Ovary (tissue), 10 donors: ENCODE measurements at places on chromosomes 3 and 15. TPM values are rescaled to one million over a fixed set of nuclear protein-coding genes. Genes with fewer than 3 reads are reported as not detected.

MINAR1 gene
- 0.23 TPM for total RNA-seq

KCNMB2 gene
- total RNA-seq: 6.2 TPM

GRCh38 chr15:100722551-100723314 is 120.3 kb downstream of the ASB7 start:
- no peak for DNase-seq
- no peaks in the 10 kb centered on the region for H3K36me3 ChIP-seq
- H3K27me3 ChIP-seq: no peaks in the 10 kb centered on the region
- no peak overlapping the region for H3K4me3 ChIP-seq

- no peaks in the 10 kb centered on the region for H3K36me3 ChIP-seq
- H3K27me3 ChIP-seq: no peaks in the 10 kb centered on the region
- H3K4me1 ChIP-seq: no peaks in the 10 kb centered on the region
- no peak overlapping the region for H3K4me3 ChIP-seq
- H3K27ac ChIP-seq: no peak overlapping the region
Observed at GRCh38 chr3:190911382-190911781, 48.9 kb upstream of the GMNC start.

DNA sequence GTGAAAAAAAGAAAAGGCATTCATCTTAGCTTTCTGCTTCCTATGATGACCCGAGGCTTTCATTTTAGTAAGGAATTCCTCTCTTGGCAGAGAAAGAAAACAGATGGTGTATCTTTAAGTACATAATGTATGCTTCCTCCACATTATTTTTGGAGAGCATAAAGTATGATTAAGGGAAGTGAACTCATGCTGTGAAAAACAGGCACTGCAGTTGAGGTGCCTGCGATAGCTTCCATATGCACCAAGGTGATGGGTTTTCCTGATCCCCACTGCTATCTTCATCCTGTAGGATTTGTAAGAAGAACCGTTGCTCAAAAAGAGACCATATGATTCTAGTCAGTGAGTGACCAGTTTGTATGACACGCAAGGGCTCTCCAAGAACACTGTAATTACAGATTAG is 411.5 kb upstream of the MCTP2 start:
- no peaks in the 10 kb centered on the region for H3K36me3 ChIP-seq
- no peak overlapping the region for H3K4me3 ChIP-seq
- H3K4me1 ChIP-seq: no peaks in the 10 kb centered on the region
- no peaks in the 10 kb centered on the region for H3K27me3 ChIP-seq

GRCh38 chr15:59590027-59590426 is 21.6 kb upstream of the GCNT3 start:
- no peak overlapping the region for H3K4me3 ChIP-seq
- H3K27me3 ChIP-seq: no peaks in the 10 kb centered on the region
- peaks cover under 1% of the 10 kb centered on the region for H3K4me1 ChIP-seq
- no peaks in the 10 kb centered on the region for H3K36me3 ChIP-seq

SLC24A5 gene
- total RNA-seq: not detected

CCRL2 gene
- 0.72 TPM for total RNA-seq

CFAP20DC gene
- total RNA-seq: 0.24 TPM

CD200 gene
- 17.0 TPM for total RNA-seq

ZNF280D gene
- 66.0 TPM for total RNA-seq

DNA sequence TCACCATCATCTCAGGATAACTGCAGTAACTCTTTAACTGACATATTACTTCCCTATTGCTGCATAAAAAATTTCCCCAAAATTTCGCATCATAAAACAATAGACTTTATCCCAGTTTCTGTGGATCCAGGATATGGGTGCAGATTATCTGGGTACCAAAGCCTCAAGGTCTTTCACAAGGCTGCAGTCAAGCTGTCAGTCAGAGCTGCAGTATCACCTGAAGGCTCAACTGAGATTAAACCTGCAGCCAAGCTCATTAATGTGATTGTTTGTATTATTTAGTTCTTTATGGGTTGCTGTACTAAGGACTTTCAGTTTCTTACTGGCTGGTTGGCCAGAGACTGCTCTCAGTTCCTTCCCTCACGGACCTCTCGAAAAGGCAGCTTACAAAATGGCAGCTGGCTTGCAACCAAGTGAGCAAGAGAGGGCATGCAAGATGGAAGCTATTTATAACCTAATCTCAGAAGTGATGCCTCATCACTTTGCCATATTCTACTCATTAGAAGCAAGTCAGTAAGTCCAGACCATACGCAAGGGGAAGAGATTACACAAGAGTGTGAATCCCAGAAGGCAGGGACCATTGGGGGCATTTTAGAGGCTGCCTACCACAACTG is 54.9 kb downstream of the DCUN1D1 start:
- no peak overlapping the region for H3K4me3 ChIP-seq
- no peaks in the 10 kb centered on the region for H3K4me1 ChIP-seq
- no peaks in the 10 kb centered on the region for H3K27me3 ChIP-seq
- no peaks in the 10 kb centered on the region for H3K36me3 ChIP-seq

DNA sequence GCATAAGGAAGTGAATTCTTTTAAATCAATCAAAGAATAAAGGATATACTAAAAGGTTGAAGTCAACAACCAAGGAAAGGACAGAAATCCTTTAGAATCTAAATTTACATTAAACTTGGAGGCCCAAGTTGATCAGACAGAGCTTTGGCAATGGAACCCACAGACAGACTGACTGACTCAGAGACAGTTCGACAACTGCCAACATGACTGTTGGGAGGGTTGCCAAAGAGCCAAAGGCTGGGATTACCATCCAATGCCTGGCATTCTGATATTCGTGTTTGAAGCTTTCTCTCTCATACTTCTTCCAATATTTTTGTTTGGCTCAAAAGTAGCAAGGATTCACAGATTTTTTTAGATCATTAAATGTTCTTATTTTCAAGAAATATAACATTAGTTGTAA is 406.1 kb downstream of the PLCL2 start:
- H3K4me1 ChIP-seq: no peaks in the 10 kb centered on the region
- no peak overlapping the region for H3K4me3 ChIP-seq
- no peaks in the 10 kb centered on the region for H3K36me3 ChIP-seq
- no peak for DNase-seq

GRCh38 chr3:185199206-185199605 is 46.3 kb upstream of the C3orf70 start:
- no peak overlapping the region for H3K27ac ChIP-seq
- H3K27me3 ChIP-seq: no peaks in the 10 kb centered on the region
- DNase-seq: no peak
- H3K4me3 ChIP-seq: no peak overlapping the region
- no peaks in the 10 kb centered on the region for H3K4me1 ChIP-seq

DNA sequence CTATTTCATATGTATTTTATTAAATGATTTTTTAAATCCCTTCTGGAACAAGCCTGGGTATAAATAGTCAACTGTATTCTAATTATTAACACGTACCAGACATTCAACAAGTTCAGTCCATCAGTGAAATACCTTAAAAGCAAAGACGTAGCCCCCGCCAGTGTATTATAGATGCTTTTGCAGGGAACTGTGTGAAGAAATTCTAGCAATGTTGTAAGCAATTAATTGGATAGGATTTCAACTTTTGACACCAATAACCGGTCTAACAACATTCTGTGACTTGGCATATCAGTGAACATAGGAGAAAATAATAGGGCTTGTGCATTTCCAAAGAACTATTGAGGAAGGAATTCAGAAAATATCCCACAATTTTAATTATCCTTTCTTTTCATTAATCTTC is 67.2 kb upstream of the TGFBR2 start:
- no peak for DNase-seq
- H3K27me3 ChIP-seq: no peaks in the 10 kb centered on the region
- H3K27ac ChIP-seq: no peak overlapping the region
- no peaks in the 10 kb centered on the region for H3K36me3 ChIP-seq
- no peak overlapping the region for H3K4me3 ChIP-seq
- no peaks in the 10 kb centered on the region for H3K4me1 ChIP-seq

DNA sequence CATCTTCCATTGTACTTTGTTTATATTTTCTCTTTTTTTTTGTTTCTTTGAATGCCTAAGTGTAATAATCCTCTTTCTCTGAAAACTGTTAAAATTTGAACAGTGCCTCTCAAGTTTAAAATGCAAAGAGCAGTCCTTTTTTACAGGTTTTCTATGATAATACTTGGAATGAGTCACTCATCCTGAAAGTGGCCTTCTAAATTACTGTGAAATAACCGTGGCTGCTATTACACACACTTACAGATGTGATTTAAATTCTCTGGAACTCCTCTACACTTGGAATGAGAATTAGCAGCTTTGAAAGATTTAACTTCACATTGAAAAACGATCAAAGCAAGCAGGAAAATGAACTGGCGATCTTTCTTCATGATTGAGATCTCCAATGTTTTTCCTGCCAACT is 105.9 kb downstream of the ROBO1 start:
- H3K27me3 ChIP-seq: no peaks in the 10 kb centered on the region
- no peak overlapping the region for H3K4me3 ChIP-seq
- no peaks in the 10 kb centered on the region for H3K4me1 ChIP-seq
- no peaks in the 10 kb centered on the region for H3K36me3 ChIP-seq

IL17RD gene
- 14.4 TPM for total RNA-seq

CSNK1G1 gene
- 8.3 TPM for total RNA-seq

FEM1B gene
- 55.9 TPM for total RNA-seq

- no peaks in the 10 kb centered on the region for H3K4me1 ChIP-seq
- no peak overlapping the region for H3K4me3 ChIP-seq
- H3K27ac ChIP-seq: no peak overlapping the region
- H3K27me3 ChIP-seq: no peaks in the 10 kb centered on the region
- no peaks in the 10 kb centered on the region for H3K36me3 ChIP-seq
- no peak for DNase-seq
Observed at GRCh38 chr15:31399544-31400171, 73.0 kb downstream of the KLF13 start.

MESP2 gene
- not detected for total RNA-seq

DNA sequence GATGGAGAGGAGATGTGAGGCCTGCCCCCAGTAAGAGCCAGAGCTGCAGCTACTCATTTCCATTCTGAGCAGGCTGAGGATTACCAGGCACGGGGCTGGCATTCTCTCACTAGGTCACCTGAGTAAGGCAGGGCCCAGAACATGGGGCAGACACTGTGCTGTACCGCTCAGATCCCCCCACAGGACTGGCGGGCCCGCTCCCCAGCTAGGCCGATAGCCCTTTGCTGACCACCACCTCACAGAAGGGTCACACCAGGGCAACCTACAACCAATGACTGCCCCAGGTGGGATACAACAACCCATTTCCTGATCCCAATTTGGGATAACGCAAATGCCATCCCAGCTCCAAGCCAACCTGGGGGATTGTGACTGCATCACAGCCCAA is 52.5 kb downstream of the OXNAD1 start:
- no peaks in the 10 kb centered on the region for H3K27me3 ChIP-seq
- no peaks in the 10 kb centered on the region for H3K4me1 ChIP-seq
- DNase-seq: no peak
- no peaks in the 10 kb centered on the region for H3K36me3 ChIP-seq

DNA sequence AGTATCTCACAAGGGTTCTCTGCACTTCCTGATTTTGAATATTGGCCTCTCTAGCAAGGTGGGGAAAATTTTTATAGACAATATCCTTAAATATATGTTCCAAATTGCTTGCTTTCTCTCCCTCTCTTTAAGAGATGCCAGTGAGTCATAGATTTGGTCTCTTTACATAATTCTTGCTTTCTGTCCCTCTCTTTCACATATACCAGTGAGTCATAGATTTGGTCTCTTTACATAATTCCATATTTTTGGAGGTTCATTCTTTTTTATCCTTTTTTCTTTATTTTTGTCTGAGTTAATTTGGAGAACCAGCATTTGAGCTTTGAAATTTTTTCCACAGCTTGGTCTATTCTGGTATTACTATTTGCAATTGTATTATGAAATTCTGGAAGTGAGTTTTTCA is 77.7 kb upstream of the NUDT16 start:
- H3K4me3 ChIP-seq: no peak overlapping the region
- H3K36me3 ChIP-seq: no peaks in the 10 kb centered on the region
- no peak overlapping the region for H3K27ac ChIP-seq

DNA sequence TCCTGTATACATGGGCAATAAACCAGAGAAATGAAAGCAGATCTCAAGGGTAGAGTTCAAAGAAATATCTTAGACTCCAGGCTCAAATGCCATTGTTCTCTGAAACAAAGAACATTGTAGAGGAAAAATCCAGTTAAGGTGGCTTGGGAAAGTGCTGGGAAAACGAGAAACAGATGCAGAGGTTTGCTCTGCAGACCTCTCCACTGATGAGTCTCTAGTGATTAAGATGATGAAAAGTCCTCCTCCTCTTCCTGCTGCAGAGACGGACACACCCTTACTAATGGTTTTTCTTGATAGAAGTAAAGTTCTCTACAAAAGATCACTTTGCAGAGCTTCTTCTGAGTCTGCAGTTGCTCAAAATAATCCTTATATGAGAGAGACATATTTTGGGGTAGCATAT is 264.7 kb downstream of the GABRG3 start:
- H3K36me3 ChIP-seq: no peaks in the 10 kb centered on the region
- no peaks in the 10 kb centered on the region for H3K4me1 ChIP-seq
- no peaks in the 10 kb centered on the region for H3K27me3 ChIP-seq
- no peak for DNase-seq
- no peak overlapping the region for H3K27ac ChIP-seq

- no peak overlapping the region for H3K27ac ChIP-seq
- no peaks in the 10 kb centered on the region for H3K4me1 ChIP-seq
- H3K4me3 ChIP-seq: no peak overlapping the region
Observed at GRCh38 chr3:188931531-188931930, 240.2 kb upstream of the TPRG1 start.

GPR156 gene
- 1.4 TPM for total RNA-seq

DNA sequence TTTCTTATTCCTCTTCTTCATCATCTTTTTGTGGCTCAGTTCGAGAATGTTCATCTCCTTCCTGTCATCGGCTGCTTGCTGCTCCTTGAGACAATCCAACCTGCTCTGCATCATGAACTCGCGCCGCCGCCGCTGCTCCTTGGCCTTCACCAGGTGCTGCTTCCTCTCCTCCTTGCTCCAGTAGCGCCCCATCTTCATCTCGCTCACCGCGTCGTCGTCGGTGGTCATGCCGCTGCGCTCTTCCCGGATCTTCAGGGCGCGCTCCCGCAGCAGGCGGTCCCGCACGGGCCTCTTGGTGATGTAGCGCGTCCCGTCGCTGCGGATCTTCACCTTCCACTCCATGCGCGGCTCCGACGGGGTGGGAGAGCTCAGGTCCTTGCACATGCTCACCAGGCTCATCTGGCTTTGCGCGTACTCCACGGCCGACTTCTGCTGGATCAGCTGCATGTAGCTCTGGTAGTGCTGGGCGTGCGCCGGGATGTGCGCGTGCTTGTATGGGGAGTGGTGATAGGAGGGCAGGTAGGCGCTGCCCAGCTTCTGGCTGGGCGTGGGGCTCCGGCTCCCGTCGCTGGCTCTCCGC is 241.2 kb downstream of the PDZRN3 start:
- no peak overlapping the region for H3K4me3 ChIP-seq
- DNase-seq: no peak
- H3K27me3 ChIP-seq: no peaks in the 10 kb centered on the region

- no peaks in the 10 kb centered on the region for H3K36me3 ChIP-seq
- no peaks in the 10 kb centered on the region for H3K4me1 ChIP-seq
- no peaks in the 10 kb centered on the region for H3K27me3 ChIP-seq
Observed at GRCh38 chr3:86929046-86929445, 61.9 kb downstream of the VGLL3 start.

ACAD9 gene
- 32.7 TPM for total RNA-seq
